ENCODE measurements at places on chromosomes 16 and 17.

DNA sequence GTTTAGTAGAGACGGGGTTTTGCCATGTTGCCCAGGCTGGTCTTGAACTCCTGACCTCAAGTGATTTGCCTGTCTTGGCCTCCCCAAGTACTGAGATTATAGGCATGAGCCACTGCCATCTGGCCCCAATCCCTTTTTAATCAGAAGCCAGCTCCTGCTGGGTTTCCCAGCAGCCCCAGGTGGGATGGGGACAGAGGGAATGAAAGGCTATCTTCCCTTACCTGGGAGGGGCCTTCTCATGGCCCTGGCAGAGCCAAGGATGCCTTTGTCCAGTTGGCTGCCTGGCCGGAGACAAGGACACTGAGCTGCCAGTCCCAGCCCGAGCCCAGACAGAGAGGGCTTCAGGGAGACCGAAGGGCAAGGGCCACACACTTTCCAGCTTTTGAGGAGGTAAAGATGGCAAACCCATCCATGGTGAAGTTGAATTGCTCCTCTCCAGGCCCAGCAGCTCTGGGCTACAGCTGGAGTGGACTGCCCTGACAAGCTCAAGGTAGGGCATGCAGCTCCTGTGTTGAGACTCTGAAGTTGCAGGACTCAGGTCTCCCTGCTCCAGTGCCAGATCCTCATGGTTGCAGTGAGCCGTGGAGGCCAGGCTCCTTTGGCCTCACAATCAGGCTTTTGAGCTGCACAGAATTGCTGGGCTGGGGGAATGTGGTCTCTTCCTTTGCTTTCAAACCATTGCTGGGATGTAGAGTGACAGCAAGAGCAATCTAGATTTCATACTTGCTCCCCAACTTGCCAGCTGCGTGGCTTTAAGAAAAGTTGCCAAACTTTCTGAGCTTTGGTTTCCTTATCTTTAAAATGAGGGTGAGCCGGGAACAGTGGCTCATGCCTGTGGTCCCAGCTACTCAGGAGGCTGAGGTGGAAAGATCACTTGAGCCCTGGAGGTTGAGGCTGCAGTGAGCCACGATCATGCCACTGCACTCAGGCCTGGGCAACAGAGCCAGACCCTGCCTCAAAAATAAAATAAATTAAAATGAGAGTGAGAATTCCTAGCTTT lies 44.5 kb upstream of the IL34 start:
- no peak for DNase-seq

- DNase-seq, result no peak
Observed at GRCh38 chr17:36142235-36142634, 34.2 kb downstream of the TBC1D3B start.

- no peak for DNase-seq
Observed at GRCh38 chr16:30137897-30138296, 14.9 kb upstream of the MAPK3 start.

DNA sequence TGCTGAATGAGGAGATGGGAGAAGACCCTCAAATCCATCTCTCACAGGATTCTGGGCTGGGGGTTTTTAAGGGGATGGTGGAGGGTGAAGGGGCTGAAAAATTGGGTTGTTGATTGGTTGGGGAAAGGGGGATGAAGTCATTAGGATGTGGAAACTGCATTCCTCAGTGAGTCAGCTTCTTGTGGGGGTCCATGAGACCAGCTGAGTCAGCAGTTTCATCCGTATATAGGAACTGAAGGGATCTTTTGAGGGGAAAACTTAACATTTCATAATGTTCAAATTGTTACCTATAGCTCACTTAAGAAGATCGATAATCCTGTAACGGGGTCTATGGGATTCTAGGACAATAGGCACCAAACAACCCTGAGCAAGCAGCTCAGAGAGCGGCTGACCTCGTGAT lies 213.4 kb downstream of the CBLN1 start:
- DNase-seq, result no peak

DNA sequence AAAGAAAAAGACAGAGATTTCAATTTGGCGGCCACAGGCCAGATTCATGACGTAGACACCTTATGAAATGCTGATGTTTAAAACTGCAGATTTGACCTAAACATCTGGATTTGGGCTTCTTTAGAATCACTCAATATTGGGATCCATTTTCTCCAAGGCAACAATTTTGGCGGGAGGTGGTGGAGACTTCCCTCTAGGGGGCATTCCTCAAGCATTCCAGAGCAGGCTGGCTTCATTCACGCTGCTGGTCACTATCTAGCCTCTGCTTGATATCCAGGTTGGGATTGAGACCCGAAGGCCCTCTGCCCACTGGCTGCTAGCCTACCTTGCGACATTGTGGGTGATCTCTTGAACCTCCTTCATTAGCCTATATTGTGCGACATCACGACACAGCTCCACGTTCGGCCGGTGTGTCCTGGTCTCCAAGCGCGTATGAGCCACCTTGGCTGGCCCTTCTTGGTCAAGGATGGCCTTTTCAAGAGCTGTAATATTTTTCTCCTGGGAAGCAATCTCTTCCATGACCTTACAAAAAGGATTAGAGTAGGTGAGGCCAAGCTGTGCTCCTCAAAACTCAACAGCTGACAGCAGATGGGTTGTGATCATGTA lies 24.5 kb downstream of the FBXO39 start:
- no peak for DNase-seq

DNA sequence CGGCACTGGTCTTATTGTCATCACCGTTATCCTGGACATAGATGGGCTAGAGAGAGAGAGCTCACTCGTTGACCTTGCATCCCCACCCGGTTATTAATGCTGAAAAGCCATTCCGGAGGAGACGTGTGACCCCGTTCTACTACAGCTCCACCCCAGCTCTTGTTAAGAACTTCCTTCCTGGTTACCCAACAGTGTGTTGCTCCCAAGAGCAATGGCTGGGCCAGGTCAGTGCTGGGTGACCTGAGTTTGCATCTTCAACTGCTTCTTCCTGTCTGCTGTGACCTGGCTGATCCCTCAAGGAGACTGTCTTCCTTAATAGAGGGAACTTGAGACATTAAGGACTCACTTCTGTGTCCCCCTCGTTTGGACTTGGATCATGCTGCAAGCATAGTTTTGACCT lies 96.1 kb upstream of the SDK2 start:
- DNase-seq, result no peak

DNA sequence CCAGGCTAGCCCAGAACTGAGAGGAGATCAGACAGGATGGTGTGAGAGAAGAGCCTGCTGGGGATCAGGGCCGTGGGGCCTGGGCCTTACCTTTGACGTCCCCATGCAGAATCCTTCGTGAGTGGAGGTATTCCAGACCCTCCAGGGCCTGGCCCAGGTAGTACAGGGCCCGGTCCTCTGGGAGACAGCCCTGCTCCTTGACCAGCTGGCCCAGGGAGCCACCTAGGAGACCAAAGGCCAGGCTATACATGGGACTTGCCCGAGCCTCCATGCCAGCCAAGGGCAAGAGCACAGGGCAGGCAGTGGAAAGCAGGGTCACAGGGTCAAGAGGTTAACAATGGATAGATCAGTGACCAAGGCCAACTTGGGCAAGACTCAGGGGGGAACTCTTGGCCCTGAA lies 12.1 kb upstream of the SPATA32 start:
- DNase-seq, result no peak

GRCh38 chr16:25888868-25889267 lies 197.1 kb downstream of the HS3ST4 start:
- no peak for DNase-seq

DNA sequence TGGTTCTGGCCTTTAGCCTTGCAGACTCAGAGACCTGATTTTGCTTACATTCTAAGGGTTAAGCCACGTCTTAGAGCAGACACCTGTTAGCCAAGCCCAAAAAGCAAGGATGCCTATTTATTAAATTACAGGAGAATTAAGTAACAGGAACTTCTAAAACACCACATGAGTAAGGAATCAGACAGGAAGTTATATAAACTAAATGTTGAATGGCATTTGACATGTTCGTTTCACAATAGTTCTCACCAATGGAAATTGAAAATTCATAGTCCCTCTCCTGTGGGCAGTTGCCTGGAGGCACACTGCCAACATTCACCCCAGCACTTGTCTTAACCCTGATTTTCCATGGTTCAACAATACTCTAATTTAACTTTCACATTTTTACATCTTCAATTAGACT lies 9.0 kb downstream of the KRTAP9-7 start:
- DNase-seq, result no peak

DNA sequence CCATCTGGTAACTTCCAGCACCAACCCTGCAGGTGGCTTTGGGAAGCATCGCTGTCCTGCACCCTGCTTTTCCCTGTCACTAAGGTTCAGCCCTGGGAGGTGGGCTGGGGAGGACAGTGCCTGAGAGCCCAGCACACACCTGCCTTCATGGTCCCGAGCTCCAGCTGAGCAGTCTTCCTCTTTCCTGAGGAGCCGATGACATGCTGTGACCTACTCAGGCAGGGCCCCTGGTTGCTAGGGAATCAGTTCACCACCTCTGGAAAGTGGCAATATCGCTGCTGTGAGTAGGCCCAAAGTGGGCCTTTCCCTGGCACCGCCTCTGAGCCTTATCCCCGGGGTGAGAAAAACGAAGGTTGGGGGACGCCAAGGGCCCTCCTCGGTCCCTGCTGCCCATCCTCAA lies 17.9 kb downstream of the ST3GAL2 start:
- no peak for DNase-seq

- DNase-seq, result no peak
Observed at GRCh38 chr16:27463741-27464591, 62.0 kb downstream of the IL21R start.

DNA sequence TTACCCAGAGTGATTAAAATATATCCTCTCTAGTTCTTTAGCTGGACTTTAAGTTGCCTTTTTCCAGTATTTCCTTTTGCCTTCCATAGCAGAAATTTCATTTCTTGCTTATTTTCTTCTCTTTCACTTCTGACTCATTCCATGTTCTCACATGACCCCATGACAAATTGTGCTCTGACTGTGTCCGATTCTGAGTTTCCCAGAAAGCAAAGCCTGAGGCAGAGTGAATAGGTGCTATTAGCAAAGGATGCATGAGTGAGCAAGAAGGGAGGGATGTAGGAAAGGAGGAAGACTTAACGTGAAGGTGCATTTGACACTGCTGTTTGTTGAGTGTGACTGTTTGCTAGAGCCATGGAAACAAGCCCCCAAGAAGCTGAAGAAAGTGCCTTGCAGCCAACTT lies 82.6 kb upstream of the CNTNAP4 start:
- no peak for DNase-seq

DNA sequence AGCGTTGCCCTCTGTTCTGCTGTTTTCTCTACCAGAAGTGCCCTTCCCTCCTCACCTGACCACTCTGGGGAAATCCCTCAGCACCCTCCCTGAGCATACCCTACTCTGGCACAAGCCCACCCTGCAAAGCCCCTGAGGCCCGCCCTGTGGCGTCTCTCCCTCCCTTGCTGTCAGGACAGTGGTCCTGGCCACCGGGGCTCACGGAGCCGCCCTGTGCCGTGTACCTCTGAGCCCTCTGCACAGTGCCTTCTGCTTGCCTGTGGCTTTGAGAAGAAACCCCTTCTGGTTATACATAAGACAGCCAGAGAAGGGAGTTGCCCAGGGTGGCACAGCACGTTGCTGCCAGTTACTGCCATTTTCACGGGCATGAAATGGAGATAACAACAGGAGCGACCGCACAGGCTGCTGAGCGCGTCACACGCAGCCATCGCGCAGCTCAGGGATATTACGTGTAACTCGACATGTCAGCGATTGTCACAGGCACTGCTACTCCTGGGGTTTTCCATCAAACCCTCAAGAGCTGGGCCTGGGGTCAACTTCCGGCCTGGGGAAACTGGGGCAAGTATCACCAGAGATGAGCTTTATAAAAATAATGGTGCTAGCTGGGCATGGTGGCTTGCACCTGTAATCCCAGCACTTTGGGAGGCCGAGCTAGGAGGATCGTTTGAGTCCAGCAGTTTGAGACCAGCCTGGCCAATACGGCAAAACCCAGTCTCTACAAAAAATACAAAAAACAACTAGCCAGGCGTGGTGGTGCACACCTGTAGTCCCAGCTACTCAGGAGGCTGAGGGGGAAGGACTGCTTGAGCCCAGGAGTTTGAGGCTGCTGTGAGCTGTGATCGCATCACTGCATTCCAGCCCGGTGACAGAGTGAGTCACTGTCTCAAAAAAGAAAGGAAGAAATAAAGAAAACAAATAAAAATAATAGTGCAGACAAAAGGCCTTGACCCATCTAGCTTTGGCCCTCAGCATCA lies 14.8 kb downstream of the SCGB1C2 start:
- DNase-seq, result no peak

- no peak for DNase-seq
Observed at GRCh38 chr16:85823328-85823920, 23.9 kb downstream of the COX4I1 start.

DNA sequence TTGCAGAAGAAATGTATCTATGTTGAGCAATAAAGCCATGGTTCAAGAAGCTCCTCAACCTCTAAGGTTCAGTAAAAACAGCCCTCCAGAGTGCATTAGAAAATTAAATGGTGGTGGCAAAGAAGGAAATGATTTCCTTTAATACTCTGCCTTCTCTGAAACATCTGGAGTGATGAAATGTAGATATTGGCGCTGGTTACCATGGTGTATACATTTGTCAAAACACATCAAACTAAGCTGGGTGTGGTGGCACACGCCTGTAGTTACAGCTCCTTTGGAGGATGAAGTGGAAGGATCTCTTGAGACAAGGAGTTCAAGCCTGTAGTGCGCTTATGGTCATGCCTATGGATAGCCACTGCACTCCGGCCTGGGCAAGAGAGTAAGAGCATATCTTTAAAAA lies 6.0 kb downstream of the CAPNS2 start:
- no peak for DNase-seq

DNA sequence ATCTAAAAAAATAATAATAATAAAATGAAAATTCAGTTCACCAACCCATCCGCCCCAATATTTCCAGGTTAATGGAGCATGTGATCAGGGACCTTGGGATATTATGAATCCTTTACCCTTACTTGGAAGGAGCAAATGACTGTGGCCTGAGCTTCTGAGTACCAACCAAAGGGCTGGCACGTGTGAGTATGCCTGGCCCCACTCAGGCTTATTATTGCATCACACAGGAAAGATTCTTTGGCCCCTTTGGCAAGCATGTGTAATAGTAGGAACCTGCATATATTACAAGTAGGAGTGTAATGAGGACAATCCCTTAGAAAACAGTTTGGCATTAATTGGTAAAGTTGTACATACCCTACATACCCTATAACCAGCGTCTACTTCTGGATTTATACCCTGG lies 7.2 kb upstream of the C17orf78 start:
- no peak for DNase-seq
